Activated CD4-positive, alpha-beta memory T cell treated with anti-CD3 and anti-CD28 coated beads, Interleukin-2, amount 10 ng/mL, durations not matched to agents 7 days and 5 days (primary cell): ENCODE measurements at places on chromosomes 13 and 19. TPM values are rescaled to one million over a fixed set of nuclear protein-coding genes. Genes with fewer than 3 reads are reported as not detected.

DNA sequence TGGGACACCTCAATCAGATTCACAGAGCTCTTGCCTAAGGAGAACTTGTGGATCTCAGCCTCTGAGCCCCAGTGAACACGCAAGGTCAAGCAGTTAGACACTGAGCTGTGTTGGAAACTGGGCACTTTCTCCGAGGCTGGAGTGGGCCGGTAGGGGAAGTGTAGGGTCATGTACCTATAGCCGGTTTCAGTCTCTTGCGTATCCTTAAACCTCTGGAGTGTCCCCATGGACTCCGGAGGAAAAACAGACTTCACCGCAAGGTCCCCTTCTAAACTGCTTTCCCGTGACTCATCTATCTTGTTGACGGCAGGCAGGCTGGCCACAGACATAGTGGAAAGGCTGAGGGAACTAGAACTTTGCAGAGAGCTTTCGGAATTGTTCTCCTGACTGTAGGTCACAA, 11.3 kb downstream of the IQCN start:
- H3K36me3 ChIP-seq, result peaks cover 4% of the 10 kb centered on the region
- H3K27me3 ChIP-seq, result no peaks in the 10 kb centered on the region

DNA sequence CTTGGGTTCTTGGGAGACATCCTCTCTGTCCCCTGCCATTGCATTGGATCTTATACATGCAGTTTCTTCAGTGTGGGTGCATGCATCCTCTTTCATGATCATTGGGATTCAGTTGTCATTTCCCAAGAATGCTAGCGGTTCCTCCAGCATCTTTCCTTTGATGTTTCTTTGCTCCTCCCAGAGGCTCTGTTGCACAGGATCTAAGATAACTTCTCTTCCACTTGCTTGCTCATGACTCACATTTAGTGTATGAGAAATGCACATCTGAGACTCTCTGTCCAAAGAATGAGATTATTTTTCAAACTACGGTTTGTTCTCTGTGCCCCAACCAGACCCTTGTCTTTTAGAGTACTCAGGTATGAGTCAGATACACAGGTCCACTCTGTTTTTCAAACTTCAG, 197.1 kb downstream of the NDFIP2 start:
- peaks cover 3% of the 10 kb centered on the region for H3K27me3 ChIP-seq
- no peak overlapping the region for H3K4me3 ChIP-seq
- DNase-seq, result no peak
- no peaks in the 10 kb centered on the region for H3K4me1 ChIP-seq

- no peak for DNase-seq
- no peak overlapping the region for H3K4me3 ChIP-seq
- H3K36me3 ChIP-seq, result no peaks in the 10 kb centered on the region
- H3K4me1 ChIP-seq, result peaks cover 11% of the 10 kb centered on the region
- H3K27me3 ChIP-seq, result peaks cover 26% of the 10 kb centered on the region
- H3K27ac ChIP-seq, result no peak overlapping the region
Observed at GRCh38 chr13:76874479-76874878, 11.7 kb downstream of the KCTD12 start.

MYH14 gene
- not detected for total RNA-seq

C1QTNF9B gene
- not detected for total RNA-seq

ATP12A gene
- 1.1 TPM for total RNA-seq

MBD3L2 gene
- total RNA-seq, result not detected

- H3K4me1 ChIP-seq, result peaks cover 31% of the 10 kb centered on the region
- no peak overlapping the region for H3K4me3 ChIP-seq
- peaks cover 87% of the 10 kb centered on the region for H3K27me3 ChIP-seq
- no peak for DNase-seq
- H3K27ac ChIP-seq, result no peak overlapping the region
Observed at GRCh38 chr19:49434907-49435583, 6.3 kb downstream of the SLC17A7 start.

DNA sequence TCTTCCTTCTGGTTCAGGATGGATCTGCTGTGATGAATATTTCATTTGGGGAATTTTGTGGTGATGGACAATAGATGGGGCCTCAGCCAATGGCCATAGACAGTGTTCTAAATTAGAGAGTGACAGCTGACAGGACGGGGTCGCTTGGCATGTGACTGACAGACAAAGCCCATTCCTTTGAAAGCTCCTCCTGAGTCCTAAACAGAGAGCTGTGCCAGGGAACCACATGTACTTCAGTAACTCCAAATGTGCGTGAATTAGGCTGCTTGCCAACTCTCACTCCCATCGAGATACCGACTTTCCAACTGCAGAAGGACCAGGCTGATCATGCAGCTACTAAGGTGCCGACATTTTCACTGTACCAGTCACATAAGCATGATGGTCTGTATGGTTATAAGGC, 187.7 kb downstream of the SHISA2 start:
- H3K4me3 ChIP-seq, result no peak overlapping the region
- DNase-seq, result no peak
- H3K4me1 ChIP-seq, result no peaks in the 10 kb centered on the region
- H3K27me3 ChIP-seq, result peaks cover 21% of the 10 kb centered on the region
- no peaks in the 10 kb centered on the region for H3K36me3 ChIP-seq

LILRA1 gene
- not detected for total RNA-seq

DNA sequence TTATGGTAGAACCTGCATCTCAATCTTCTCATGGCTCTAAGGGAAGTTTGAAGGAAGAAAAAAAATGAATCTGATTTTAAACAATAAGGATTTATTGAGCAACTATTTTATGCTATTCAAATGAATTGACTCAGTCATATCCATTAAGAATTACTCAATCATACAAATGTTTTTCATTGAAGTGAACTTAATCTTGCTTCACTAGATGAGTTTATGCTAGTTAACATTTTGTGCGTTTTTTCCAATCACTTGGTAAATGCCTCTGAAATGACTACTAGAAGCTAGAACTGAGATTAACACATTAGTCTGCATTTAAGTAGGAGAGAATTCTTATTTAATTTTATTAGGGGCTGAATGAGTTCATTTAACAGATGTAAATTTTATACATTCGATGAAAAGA, 25.2 kb downstream of the RXFP2 start:
- H3K36me3 ChIP-seq, result no peaks in the 10 kb centered on the region
- no peak overlapping the region for H3K27ac ChIP-seq
- H3K27me3 ChIP-seq, result peaks cover 4% of the 10 kb centered on the region
- H3K4me3 ChIP-seq, result no peak overlapping the region
- no peak for DNase-seq

DNA sequence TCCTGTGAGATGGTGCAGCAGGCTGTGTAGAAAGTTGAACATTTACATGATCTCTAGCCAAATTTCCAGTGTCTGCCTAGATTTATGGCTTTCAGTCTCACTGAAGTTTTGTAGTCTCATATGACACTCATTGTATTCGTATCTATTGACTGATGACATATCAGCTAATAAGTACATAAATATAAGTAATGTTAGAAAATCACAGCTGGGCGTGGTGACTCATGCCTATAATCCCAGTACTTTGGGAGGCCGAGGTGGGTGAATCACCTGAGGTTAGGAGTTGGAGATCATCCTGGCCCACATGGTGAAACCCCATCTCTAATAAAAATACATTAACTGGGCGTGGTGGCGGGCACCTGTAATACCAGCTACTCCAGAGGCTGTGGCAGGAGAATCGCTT, 54.7 kb upstream of the HTR2A start:
- no peaks in the 10 kb centered on the region for H3K4me1 ChIP-seq
- H3K27ac ChIP-seq, result no peak overlapping the region
- no peak overlapping the region for H3K4me3 ChIP-seq
- no peak for DNase-seq

DNA sequence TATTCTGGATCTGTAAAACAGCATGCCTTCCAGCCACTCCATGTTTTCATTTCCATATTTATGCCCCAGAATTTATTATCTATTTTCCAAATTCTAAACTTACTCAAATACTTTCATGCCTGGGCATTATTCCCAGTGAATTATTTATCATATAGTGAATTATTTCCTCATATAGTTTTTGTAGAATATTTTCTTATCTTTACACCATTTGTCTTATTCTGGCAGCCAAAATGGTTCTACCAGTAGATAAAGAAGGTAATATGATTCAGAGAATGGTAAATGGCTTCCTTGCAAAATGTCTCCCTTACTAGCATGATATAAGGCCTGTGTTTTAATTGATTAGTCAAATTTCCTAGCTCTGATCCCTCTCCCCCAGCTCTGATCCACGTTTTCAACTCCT, 305.8 kb downstream of the SPRY2 start:
- no peaks in the 10 kb centered on the region for H3K36me3 ChIP-seq
- no peaks in the 10 kb centered on the region for H3K27me3 ChIP-seq
- no peak overlapping the region for H3K4me3 ChIP-seq
- no peak for DNase-seq
- H3K4me1 ChIP-seq, result no peaks in the 10 kb centered on the region
